ENCODE measurements at places on chromosomes 13 and 19. TPM values are rescaled to one million over a fixed set of nuclear protein-coding genes. Genes with fewer than 3 reads are reported as not detected.

DNA sequence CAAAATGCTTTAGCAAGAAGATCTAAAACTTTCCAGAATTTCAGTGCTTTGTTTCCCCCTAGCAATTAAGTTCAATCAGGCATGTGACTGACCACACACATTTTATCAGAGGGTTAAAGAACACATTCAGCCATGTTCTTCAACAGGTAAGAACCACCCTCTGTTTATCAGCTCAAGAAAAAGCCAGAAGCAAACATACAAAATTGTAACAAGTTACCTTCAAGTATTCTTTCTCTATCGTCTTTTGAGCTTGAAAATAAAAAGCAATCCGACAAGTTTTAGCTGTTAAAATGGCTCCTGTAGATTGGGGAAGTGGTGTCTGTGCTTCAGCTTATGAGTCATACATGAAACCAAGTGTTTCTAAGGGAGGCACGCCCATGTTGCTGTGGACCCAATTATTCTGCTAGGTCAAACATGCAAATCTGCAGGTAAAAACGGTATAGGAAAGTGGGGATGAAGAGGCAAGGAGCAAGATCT is at the start of gene ELF1:
Gene ELF1, minus strand, starts transcription at position 306 of the 477 bp plus-strand sequence. CDS start 37,262 bp downstream, outside the sequence.
- DNase-seq = peak; percentile 76

DNA sequence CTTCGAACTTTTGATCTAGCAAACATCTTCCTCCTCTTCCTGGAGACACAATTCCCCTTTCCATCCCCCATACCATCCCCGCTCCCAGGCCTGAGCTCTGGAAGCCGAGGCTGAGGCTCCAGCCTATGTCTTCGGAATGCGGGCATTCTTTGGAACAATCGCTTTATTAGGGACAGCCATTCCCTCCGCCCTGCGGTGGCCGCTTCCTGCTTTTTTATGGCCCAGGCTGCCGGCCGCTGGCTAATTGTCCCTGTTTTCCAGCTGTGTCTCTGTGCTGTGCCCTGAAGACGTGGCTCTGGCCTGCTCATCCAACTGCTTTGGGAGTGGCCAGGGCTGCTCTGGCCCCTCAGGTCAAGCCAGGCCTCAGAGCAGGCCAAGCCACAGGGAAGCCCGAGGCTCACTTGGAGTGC is 2.1 kb upstream of the CDX2 start:
- DNase-seq = peak; percentile 81

DNA sequence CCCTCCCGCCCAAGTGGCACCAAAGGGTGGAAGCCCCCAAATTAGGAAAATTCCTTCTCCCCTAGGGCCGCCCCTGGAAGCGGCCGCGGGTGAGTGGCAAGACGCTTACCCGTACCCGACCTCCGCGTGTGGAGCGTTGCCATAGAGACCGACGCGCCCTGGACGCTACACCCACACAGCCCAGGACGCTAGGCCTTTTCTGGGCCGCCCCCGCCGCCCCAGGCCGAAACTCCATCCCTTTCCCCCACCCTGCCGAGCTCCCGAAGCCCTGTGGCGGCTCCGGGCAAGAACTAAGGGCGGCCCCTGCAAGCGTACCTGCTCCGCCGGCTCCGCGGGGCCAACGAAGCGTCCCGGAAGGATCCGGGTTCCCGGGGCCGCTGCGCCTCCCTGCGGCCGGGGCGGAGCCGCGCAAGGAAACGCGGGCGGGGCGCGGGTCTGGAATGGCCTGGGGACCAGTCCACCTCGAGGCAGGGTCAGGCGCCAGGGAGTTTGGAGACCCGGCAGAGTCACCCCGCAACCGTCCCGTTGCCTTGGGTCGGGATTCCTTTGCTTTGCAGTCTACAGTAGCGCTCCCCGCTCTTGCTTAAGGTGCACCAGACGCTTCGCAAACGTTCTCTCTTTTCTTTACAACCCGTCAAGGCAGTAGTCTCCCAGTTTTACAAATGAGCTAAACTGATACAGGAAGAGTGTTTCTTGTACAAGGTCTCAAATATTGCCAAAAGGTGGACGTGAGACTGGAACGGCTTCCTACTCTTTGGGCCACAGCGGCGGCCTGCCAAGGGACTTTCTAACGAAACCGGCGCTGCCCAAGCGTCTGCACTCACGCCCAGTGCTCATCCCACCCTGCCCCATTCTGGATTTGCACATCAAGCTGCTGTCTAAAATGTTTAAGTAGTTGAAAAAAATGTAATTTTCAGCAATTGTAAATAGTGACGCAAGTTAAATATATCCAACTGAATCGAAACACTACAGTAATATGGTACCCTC is at the start of gene NEK5:
Gene NEK5, minus strand, starts transcription at position 360 of the 987 bp plus-strand sequence. CDS start 1,591 bp downstream, outside the sequence.
- DNase-seq = peak; percentile 72

The XPO4 gene
- 13.8 TPM for total RNA-seq

DNA sequence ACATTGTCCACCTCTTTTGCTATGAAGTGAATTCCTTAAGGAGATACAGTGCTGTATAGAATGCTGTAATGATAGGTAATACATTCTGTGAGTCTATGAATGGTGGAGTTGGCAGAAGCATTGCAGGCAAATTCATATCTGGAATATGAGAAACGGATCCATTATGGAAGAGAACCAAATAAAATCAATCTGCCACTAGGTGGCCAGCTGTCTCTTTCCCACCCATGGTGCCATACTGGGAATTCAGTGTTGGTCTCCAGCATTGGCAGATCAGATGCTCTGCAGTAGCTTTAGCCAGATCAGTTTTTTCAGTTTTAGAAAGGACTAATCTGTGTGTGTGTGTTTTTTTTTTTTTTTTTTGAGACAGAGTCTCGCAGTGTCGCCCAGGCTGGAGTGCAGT is 27.6 kb downstream of the DNAJC3 start:
- DNase-seq = no peak

GRCh38 chr19:6590827-6591319 is at the start of gene CD70:
Gene CD70 (minus strand): TSS chr19:6591150. CDS start chr19:6591002, 148 bp downstream.
- DNase-seq = peak; percentile 29

The MYH14 gene
- 377 TPM for total RNA-seq

DNA sequence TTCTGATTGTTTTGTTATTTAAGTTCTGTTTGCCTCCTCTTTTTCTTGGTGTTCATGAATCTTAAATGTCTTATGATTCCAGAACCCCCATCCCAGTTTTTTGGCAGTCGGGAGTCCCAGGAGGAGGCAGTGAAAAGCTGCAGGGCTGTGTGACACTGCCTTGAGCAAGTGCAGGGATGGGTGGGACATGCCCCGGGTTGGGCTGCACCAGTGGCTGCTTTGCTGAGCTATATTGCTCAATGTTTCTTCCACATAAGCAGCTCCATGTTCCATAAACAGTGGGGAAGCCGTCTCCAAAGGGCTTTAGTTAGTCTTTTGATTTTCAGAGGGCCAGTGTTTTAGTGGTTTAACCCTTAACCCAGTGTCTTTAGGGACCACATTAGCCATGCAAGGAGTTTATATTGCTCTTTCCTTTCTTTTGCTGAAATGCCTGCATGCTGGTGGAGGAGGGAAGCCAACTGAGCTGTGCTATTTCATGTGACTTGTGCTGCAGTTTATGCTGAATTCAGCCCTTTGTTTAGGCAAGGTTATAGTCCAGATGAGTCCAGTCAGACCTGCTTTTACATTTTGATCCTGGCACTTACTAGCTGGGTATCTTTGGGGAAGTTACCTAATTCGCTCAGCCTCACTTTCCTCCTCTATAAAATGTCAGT is 13.1 kb downstream of the ATP8A2 start:
- no peak for DNase-seq

DNA sequence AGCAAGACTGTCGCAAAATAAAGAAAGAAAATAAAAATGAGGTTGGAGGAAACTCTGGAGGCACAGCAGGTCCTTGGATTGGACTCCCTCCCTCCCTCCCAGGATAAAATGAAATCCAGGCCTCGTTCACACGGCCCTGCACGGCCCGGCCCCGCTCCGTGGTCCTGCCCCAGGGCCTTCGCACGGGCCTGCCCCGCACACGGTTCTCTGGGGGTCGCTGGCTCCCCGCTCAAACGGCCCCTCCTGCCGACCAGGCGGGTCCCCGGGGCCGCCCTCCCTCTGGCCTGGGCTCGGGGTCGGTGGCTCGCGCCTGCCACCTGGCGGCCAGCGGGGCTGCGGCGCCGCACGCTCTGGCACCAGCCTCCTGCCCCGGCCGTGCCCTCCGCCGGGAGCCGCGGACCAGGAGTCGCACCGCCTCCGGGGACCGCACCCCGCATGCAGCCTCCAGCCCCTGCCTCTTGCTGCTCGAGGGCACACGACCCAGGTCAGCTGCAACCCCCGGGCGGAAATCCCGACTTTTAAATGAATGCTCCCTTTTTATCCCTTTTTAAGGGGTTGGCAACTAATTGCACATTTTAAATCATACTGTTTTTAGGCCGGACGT is 1.5 kb upstream of the WDR18 start:
- peak; percentile 82 for DNase-seq

DNA sequence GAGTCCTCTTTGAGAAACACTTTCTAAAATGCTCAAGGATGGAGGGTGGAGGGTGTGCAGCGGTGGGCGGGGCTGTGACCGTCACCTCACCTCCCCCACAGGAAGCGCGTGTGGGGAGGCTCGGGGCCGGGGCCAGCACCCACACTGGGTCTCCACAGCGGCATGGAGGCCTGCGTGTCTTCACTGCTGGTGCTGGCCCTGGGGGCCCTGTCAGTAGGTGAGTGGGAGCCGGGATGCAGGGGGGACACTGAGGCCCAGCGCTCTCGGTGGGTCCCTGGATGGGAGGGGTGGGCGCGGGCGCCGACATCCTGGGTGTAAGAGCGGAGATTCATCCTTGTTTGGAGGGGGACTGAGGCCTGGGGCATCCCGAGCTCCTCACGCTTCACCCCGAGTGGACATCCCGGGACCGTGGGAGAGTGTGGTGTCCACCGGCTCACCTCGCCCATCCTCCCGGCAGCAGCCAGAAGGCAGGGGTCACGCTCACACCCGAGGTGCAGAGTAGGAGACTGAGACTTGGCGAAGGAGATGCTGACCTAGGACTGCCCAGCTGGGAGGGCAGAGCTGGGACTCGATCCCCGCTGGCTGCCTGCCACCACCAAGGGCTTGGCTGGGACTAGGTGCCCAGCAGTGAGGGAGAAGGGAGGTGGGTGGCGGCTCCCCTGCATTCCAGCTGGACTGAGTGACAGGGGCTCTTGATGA is at the start of gene GZMM:
Gene GZMM, plus strand, starts transcription at position 144 of the 699 bp plus-strand sequence. Its CDS starts 19 bp downstream, at position 163.
- DNase-seq = peak; percentile 32

The CBARP gene
- not detected for total RNA-seq

DNA sequence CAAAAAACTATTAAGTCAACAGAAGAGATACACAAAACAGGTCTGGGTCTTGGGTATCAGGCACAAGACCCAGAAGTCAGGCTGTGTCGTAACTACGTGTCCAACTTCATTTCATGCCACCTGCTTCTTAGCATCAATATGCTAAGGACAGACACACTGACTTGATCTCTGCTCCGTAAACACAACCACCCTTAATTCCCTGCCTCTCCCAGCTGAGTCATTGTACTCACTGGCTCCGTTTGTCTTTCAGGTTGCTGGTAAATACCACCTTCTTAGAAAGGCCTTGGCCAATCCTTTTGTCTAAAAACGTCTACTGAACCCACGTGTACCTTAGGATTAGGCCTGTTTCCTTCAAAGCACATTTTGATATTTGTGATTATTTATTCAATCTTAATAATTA is 726.2 kb downstream of the PCDH9 start:
- DNase-seq = no peak

The ZNF791 gene
- total RNA-seq = 20.2 TPM

DNA sequence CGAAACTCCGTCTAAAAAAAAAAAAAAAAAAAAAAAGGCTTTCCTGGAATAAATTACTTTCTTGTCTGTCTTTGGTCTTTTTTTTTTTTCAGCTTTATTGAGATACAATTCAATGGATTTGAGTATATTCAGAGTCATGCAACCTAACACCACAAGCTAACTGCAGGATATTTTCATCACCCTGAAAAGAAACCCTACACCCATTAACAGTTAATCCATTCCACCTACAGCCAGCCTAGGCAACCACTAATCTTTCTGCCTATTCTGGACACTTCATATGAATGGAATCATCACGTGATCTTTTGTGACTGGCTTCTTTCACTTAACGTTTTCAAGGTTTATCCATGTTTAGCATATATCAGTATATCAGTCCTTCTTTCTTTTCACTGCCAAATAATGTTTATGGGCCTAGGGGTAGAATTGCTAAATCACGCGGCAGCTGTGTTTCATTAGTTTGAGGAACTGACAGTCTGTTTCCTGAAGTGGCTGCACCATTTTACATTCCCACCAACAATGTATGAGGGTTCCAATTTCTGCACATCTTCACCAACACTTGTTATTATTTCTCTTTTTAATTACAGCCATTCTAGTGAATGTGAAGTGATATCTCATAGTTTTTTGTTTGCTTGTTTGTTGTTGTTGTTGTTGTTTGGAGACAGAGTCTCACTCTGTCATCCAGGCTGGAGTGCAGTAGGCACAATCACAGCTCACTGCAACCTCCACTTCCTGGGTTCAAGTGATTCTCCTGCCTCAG is 19.9 kb downstream of the LRFN3 start:
- DNase-seq = no peak

GRCh38 chr13:48571126-48571913 is 38.4 kb upstream of the RCBTB2 start:
- no peak for DNase-seq

DNA sequence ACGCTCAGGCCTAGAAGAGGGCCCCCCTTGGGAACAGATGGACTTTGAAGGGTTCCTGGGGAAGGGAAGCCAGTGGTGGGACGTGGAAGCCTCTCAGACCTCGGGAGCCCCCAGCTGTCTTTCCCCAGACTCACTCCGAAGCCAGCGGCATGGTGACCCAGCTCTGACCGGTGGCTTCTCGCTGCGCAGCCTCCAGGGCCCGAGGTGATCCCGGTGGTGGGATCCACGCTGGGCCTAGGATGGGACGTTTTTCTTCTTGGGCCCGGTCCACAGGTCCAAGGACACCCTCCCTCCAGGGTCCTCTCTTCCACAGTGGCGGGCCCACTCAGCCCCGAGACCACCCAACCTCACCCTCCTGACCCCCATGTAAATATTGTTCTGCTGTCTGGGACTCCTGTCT is 24.6 kb downstream of the HPN start:
- no peak for DNase-seq

The ZNF700 gene
- 31.4 TPM for total RNA-seq

The FCHO1 gene
- total RNA-seq = 26.9 TPM

- no peak for DNase-seq
These were observed 647.1 kb upstream of the SLITRK6 start for GRCh38 chr13:86446311-86446710.

DNA sequence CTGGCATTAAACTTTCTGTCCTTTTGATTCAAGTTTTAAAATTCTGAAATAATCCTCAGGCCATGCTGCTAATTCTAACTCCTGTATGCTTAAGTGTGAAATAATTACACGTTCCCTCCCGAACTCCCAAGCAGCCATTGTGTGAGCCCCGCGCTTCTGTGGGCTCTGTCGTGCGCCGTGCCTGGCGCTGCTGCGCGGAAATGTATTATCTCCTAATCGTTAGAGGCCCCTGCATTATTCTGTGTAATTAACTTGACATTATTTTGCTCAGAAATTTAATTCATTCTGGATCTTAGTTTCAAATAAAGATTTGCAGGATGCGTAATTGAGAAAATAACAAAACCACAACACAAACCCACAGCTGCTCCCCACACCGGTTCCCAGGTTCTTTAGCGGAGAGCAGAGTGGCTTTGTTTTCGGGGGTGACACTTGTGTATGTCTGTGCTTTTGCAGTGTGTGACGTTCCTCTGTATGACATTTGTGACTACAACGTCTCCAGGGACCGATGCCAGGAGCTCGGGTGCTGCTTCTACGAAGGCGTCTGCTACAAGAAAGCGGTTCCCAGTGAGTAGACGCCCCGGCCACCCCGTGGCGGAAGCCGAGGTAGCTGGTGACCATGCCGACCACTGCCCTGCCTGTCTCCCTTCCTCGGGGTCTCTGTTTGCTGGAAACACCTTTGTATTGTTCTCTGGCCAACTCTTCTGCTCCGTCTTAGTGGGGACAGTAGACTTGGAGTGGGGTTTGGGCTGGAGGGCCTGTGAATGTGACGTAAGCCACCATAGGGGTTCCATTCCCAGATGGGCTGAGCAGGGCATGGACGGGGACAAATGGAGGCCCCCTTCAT is 7.5 kb downstream of the TEX29 start:
- DNase-seq = no peak

The OBI1 gene
- total RNA-seq = 2.0 TPM

The SERPINE3 gene
- not detected for total RNA-seq

The PEX11G gene
- 9.5 TPM for total RNA-seq
